CD4-positive, alpha-beta T cell treated with Interleukin-2 at 100 ng/mL for 4 hours (primary cell): ENCODE measurements at places on chromosomes 11 and 22.

DNA sequence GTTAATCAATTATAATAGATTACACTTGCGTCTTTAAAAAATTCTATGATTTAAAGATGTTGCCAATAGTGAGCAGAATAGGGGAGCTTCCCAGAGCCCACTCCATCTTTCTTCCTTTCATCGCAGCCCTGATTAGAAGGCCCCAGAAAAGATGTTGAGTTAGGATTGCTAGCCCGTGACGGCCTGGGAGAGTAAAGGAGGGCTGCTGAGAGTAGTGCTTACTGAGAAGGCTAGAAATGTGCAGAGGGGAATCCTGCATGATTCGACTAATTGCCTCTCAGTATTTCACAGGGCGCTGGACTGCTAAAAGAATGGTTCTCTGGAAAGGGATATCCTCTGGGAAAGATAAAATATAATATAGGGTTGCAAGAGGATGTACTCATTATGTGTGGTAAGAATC is 160.5 kb downstream of the C11orf87 start:
- DNase-seq: no peak

GRCh38 chr22:37501610-37502341 is 15.6 kb upstream of the MFNG start:
- no peak for DNase-seq

GRCh38 chr11:69950120-69950519 is 128.0 kb upstream of the ANO1 start:
- DNase-seq: no peak

DNA sequence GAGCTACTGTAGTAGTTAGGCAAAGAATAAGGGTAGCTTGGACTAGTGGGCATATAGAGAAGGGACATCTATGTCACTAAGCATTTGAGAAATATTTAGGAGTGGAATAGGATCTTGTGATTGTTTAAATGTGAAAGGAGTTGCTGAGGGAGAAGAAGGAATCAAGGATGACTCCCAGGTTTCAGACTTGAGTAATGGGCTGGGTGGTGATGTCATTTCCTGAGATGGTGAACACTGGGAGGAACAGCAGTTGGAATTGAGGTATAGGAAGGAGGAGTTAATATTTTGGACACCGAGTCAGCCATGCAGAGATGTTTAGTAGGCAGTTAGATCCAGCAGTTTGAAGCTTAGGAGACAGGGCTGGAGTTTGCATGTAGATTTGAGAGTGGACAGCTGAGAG is 40.1 kb downstream of the REXO2 start:
- no peak for DNase-seq

DNA sequence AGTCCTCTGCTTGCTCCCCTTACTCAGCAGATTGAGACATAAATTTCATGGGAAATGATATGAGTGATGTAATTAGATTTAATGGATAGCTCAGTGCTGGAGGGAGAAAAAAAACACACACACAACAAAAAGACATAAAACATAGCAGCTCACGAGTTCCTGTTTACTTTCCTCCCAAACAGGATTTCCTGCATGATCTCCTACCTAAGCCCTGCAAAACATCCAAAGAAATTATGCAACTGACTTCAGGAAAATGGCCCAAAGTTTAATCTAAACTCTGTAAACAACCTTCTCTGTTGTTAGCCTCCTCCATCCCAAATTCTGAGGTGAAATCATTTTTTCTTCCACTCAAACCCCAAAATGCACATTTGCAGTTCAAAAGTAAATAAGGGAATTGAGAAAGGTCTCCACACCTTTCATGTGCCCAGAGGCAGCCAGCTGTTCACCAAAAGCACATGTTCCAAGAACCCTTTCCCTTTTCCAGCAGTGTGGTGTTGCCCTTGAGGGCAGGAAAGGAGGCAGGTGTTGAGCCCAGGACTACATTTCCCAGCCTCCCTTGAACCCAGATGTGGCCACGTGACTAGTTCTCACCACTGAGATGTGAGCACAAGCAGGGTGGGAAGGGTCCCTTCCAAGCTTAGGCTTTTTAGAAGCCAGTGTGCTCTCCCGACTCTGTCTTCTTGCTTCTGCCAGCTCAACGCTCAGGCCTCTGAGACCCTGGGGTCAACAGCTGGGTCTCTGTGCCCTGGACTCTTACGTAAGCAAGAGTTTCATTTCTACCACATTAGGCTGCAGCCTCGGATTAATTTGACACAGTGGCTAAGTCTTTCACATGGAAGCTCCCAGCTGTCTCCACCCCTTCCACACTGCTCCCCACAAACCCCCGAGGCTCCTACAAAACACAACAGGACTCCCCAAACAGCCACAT is 301.2 kb downstream of the CTTN start:
- DNase-seq: no peak

DNA sequence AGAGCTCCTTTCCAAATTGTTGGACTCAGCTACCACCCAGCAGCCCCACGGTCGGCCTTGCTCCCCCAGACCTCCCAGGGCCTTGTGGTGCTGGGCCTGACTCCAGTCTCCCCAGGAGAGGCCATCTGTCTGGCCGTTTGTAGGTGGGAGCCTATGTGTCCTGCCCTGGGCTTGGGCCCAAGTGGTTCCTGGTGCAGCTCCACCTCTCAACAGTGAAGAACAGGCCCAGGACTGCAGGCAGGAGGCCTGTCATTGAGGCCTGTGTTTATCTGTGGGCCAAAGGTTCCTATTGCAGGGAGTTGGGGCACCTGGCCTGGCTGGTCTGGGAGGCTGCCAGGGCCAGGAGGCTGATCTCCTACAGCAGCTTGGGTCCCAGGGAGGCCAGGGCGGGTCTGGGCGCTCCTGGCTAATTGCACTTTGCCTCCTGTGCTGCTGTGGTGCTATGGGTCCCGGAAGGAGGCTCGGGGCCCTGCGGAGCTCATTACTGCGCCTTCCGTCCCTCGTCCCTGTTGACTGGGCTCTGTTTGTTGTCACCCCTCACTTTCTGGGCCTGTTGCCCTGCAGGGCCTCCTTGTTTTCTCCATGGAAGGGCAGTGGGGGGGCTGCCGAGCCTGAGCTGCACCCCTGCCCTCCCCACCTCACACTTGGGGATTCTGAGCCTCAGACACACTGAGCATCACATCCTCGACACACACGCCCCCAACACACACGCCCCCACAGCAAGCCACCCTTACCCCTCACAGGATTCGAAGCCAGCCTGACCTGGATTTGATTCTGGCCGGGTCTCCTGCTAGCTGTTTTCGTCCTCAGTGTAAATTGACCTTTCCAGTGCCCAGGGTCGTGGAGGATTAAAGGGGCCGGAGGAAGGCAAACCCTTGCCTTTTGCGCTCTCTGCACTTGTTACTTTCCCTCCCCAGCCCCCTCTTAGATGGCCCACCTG is 6.8 kb upstream of the OMP start:
- DNase-seq: no peak

DNA sequence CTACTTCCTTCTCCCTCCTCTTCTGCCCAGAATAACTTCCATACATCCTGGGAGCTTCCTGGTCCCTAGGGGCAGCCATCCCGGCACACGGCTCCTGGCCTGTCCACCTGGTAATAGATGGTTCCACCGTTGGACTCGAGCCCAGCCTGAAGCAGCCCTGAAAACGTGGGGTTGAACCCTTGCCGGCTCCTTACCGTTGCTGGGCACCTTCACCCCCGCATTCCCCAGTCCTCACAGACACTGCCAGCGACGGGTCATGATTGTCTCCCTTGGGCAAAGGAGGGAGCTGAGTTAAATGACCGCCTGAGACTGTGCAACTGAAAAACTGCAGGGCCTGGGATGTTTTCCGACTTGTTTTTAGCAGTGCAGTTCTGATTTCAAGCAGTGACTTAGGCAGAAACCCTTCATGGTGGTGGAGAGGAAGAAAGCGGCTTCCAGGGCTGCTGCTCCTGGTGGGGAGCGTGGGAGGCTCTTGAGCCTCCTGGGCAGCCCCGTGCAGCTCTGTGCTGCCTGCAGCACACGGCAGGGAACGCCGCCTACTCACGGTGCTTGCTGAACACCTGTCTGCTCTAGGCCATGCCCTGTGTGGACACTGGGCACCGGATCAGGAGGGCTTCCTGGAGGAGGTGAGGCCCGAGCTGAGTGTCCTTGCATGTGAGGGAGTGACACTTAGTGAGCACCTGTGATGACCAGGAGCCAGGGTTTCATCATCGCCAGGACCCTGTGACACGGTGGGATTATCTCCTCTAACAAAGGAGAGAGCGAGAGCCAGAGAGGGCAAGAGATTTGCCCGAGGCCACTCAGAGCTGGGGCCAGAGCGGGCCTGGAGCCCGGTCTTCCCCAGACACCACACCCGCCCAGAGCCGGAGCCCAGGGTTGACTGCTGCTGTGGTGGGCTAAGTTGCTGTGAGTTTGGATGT is 77.4 kb downstream of the FBLN1 start:
- DNase-seq: no peak
